Thoracic aorta (tissue), 2 donors: ENCODE measurements at places on chromosomes 16 and 17. TPM values are rescaled to one million over a fixed set of nuclear protein-coding genes. Genes with fewer than 3 reads are reported as not detected.

The CSH2 gene
- total RNA-seq = not detected

The CRHR1 gene
- total RNA-seq = not detected

The LPCAT2 gene
- 20.5 TPM for total RNA-seq

The CLDN7 gene
- not detected for total RNA-seq

- H3K36me3 ChIP-seq = peaks cover 57% of the 10 kb centered on the region
- H3K4me1 ChIP-seq = peaks cover 14% of the 10 kb centered on the region
- no peaks in the 10 kb centered on the region for H3K27me3 ChIP-seq
- no peak overlapping the region for H3K4me3 ChIP-seq
Measured at GRCh38 chr17:21298983-21299519, 14.5 kb downstream of the MAP2K3 start.

DNA sequence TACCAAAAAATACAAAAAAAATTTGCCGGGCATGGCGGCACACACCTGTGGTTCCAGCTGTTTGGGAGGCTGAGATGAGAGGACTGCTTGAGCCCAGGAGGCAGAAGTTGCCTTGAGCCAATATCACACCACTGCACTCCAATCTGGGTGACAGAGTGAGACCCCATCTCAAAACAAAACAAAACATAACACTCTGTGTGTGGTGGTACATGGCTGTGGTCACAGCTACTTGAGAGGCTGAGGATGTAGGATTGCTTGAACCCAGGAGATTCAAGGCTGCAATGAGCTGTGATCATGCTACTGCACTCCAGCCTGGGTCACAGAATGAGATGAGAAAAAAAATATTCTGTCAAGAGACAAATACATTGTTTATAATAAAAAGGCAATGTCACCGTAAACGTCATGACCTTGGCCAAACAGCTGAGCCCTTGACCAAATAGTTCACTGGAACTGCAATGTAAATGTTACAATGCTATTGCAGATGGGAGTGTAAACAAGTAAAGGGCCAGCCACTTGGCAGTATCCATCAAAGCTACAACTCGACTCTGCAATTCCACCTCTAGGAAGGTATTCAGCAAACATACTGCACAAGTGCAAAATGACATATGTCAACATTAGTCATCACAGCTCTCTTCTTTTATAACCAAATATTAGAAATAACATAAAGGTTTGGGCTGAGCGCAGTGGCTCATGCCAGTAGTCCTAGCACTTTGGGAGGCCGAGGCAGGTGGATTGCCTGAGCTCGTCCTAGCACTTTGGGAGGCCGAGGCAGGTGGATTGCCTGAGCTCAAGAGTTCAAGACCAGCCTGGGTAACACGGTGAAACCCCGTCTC lies 16.9 kb downstream of the EARS2 start:
- no peak overlapping the region for H3K27ac ChIP-seq
- no peak overlapping the region for H3K4me3 ChIP-seq
- no peaks in the 10 kb centered on the region for H3K27me3 ChIP-seq
- no peak for DNase-seq
- peaks cover 8% of the 10 kb centered on the region for H3K36me3 ChIP-seq

DNA sequence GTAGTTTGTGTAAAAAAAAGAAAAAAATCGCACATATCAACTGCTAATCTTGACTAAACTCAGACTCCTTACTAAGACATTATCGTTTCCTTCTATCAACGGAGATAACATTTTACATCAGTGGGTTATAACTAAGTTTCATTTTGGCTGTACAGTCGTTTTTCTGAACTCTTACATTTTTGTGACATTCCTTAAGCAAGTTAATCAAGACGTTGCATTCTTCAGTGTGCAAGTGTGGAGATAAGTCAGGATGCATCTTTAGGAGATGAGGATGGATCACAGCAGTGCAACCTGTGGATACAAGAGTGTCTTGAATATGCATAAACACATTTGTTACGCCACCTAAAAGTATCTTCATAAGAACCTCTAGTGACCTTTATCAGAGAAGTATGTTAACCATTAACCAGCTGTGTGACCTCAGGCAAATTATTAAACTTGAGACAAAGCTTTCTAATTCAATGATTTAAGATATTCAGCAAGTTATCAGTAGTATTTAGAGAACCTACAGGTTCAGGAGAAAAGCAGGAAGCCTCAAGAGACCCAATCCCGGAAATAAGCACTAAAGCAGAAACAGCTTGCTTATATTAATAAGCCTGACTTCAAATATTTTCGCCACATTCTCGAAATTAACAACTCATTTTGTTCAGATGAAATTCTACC lies 9.4 kb downstream of the CMC2 start:
- no peak for DNase-seq
- H3K4me1 ChIP-seq = no peaks in the 10 kb centered on the region
- no peak overlapping the region for H3K27ac ChIP-seq

DNA sequence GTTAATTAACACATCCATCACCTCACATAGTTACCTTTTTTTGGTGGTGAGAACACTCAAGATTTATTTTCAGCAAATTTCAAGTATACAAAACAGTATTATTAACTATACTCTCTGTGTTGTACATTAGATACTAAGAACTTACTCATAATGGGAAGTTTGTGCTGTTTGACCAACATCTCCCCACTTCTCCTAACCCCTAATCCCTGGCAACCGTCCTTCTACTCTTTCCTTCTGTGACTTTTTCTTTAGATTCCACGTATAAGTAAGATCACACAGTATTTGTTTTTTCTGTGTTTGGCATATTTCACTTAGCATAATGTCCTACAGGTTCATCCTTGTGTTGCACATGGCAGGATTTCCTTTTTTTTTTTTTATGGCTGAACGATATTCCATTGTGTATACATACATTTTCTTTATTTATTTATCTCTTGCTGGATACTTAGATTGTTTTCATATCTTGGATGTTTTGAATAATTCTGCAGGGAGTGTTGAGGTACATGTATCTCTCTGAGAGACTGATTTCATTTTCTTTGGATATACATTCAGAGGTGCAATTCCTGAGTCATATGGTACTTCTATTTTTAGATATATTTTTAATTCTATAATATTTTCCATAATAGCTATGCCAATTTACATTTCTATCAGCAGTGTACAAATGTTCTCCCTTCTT lies 19.0 kb downstream of the PPM1D start:
- no peak overlapping the region for H3K27ac ChIP-seq
- no peak overlapping the region for H3K4me3 ChIP-seq
- H3K27me3 ChIP-seq = no peaks in the 10 kb centered on the region
- DNase-seq = no peak
- H3K4me1 ChIP-seq = peaks cover 19% of the 10 kb centered on the region
- H3K36me3 ChIP-seq = peaks cover 3% of the 10 kb centered on the region

DNA sequence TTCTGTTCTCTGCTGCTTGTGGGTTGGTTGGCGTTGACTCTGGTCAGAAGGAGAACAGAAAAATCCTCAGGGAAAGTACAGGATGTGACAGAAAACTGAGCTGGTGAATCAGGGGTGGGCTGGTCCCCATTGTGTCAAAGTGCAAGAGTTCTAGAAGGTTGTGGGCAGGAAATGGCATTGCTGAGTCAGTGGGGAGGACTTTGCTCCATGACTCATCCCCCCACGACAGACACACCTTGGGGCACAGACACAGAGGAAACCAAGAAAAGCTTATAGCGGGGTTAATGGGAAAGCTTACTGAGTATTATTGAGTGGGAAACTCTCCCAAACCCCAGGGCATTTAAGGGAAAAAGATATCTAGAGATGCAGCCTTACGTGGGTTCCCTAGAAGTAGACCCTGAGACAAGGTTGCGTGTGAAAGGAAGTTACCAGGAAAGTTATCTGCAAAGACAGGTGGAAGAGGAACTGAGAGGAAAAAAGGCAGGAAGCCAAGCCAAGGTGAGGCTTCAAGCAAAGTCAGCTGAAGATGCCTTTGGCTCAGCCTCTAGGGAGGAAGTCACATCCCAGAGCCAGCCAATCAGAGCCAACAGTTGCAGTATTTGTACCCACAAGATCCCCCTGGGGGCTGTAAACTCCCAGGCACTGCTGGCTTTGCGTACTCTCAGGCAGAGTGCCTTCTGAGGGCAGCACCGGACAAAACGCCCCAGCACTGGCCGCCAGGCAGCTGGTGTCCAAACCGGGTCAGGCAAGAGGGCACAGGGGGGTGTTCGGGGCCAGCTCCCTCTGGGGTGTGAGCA lies 86.4 kb downstream of the FOXL1 start:
- no peaks in the 10 kb centered on the region for H3K36me3 ChIP-seq
- H3K4me1 ChIP-seq = peaks cover 89% of the 10 kb centered on the region
- no peak for DNase-seq
- H3K27me3 ChIP-seq = no peaks in the 10 kb centered on the region
- H3K4me3 ChIP-seq = no peak overlapping the region

DNA sequence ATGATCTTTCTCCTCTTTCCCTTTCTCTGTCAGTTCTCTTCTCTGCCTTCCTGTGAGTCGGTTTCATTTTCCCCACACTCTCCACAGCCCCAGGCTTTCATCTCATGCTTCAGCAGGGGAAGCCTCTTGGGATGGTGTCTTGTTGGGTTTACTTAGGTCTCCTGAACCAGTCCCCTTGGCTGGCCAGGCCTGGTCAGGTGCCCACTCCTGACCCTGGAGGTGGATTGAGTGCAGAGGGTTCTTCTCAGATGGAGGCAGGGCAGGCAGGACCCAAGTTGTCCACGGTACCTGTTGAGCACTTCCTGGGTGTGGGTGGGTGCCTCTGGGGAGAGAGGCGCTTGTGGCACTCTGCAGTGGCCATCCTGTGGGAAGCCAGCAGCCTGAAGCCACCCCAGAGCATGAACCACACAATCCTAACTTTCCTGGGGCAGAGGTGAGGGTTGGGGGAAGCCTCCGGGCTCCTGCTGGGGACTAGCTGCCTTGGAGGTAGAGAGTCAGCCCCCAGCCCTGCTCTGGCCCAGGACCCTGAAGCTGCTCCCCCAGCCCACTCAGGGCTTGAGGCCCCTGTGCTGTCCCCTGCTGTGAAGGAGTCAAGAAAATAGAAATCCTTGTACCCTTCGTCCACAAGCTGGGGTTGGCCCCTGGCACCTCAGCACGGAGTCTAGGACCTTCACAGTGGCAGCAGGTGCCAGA lies 2.0 kb upstream of the RAP1GAP2 start:
- no peak overlapping the region for H3K4me3 ChIP-seq
- DNase-seq = no peak
- no peak overlapping the region for H3K27ac ChIP-seq
- no peaks in the 10 kb centered on the region for H3K4me1 ChIP-seq
- no peaks in the 10 kb centered on the region for H3K27me3 ChIP-seq
- no peaks in the 10 kb centered on the region for H3K36me3 ChIP-seq

DNA sequence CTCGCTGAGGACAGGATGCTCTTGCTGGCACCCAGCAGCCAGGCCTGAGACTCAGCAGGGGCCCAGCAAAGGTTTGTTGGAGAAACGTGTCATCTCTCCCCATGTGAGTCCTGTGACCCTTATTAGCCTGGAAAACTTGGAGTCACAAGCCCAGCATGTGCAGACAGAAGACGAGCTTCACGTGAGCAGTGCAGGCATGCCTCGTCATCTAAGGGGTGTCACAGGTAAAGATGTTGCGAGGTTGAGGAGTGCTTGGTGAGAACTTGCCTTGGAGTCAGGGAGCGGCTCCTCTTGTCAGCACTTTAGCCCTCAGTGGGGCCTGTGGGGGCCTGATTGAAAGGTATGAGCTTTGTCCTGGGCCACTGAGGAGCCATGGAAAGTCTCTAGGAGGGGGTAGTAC lies 2.1 kb upstream of the CTRL start:
- peaks cover 21% of the 10 kb centered on the region for H3K4me1 ChIP-seq
- H3K36me3 ChIP-seq = peaks cover 14% of the 10 kb centered on the region
- H3K4me3 ChIP-seq = no peak overlapping the region

- H3K4me1 ChIP-seq = peaks cover 4% of the 10 kb centered on the region
- H3K4me3 ChIP-seq = no peak overlapping the region
- no peak for DNase-seq
- no peak overlapping the region for H3K27ac ChIP-seq
- no peaks in the 10 kb centered on the region for H3K27me3 ChIP-seq
Measured at GRCh38 chr17:17175917-17176316, 30.2 kb downstream of the PLD6 start.

DNA sequence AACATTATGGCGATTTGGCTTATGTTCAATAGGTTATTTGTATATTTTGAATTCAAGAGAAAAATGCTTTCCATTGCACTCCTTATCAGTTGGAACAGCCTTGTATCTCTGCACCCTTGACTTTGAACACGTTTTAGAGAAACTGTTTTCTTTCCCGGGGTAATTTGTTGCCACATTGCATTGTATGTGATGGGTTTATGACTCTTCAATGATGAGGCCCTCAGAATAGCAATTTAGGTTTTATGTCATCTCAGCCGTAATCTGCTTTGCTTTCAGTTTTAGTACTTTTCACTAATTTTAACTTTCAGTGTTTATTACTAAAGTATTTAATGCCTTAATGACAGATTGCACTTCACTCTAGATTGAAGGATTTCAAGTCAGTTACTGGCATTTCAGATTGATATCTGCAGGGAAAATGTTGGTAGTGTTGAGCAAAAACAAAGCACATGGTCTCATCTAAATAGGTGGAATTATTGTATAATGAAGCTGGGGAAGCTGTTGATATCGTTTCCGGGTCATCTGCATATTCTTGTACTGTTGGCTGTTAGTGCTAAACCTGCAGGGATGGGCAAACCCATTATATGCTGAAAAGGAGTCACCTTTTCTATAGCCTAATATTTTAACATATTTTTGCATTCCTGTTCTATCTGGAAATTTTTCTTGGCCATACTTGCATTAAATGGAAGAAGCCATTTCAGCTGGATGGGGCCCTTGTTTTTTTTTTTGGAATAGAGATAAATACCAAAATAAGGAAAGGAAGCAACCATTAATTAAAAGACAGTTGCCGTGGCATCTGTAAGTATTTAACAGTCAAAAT lies 2.0 kb downstream of the LUC7L3 start:
- DNase-seq = no peak
- H3K36me3 ChIP-seq = no peaks in the 10 kb centered on the region
- H3K4me1 ChIP-seq = peaks cover 58% of the 10 kb centered on the region
- H3K4me3 ChIP-seq = peak overlapping the region; percentile 81

DNA sequence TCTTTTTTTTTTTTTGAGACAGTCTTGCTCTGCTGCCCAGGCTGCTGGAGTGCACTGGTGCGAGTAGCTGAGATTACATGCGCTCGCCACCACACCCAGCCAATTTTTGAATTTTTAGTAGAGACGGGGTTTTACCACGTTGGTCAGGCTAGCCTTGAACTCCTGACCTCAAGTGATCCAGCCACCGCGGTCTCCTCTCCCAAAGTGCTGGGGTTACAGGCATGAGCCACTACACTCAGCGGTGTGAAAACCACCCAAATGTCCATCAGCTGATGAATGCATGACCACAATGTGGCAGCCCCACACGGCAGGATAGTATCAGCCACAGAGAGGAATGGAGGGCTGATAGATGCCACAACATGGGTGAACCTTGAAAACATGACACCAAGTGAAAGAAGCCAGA lies 2.1 kb downstream of the P2RX5 start:
- no peak overlapping the region for H3K27ac ChIP-seq
- peaks cover 12% of the 10 kb centered on the region for H3K27me3 ChIP-seq
- H3K4me1 ChIP-seq = peaks cover 16% of the 10 kb centered on the region

DNA sequence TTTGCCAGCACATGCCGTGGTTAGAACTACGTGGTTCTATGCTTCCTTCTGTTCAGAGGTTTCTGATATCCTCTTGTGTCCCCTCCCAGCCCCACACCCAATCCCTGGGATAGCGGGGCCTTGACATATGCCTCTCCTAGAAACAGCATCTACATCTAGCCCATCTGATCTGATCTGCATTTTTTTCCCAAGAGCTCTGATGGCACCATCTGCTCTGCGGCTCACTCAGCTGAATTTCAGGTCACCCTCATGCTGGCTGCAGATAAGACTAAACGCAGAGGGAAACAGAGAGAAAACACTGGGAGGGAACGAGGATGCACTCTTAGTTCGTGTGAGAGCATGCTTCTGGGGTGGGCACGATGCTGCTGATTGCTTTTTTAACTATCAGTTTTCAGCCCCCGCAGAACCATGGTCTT lies 10.7 kb downstream of the WIPI1 start:
- H3K4me1 ChIP-seq = peaks cover 7% of the 10 kb centered on the region
- H3K36me3 ChIP-seq = peaks cover 34% of the 10 kb centered on the region
- H3K27ac ChIP-seq = no peak overlapping the region
- no peaks in the 10 kb centered on the region for H3K27me3 ChIP-seq
